ENCODE measurements at places on chromosomes 13 and 19. TPM values are rescaled to one million over a fixed set of nuclear protein-coding genes. Genes with fewer than 3 reads are reported as not detected.

The LRRC63 gene
- not detected for total RNA-seq

The C19orf81 gene
- 1.3 TPM for total RNA-seq

The PROSER3 gene
- 8.4 TPM for total RNA-seq

The LGALS14 gene
- total RNA-seq, result not detected

The WDR87 gene
- not detected for total RNA-seq

The NCR1 gene
- not detected for total RNA-seq

The EID2B gene
- total RNA-seq, result 2.4 TPM

The FBXW9 gene
- 2.3 TPM for total RNA-seq

The ZNF616 gene
- 7.8 TPM for total RNA-seq

The CPB2 gene
- not detected for total RNA-seq

The ZNF99 gene
- 0.18 TPM for total RNA-seq

The LILRA5 gene
- 4.7 TPM for total RNA-seq

The KASH5 gene
- not detected for total RNA-seq

The ANKLE1 gene
- 0.37 TPM for total RNA-seq

The ZNF709 gene
- 1.2 TPM for total RNA-seq

The S1PR5 gene
- total RNA-seq, result 0.21 TPM

The DZIP1 gene
- total RNA-seq, result 7.6 TPM

The SPTBN4 gene
- total RNA-seq, result 4.8 TPM
